Esophagus mucosa (tissue), 1 donor: ENCODE measurements at places on chromosomes 2 and 18. TPM values are rescaled to one million over a fixed set of nuclear protein-coding genes. Genes with fewer than 3 reads are reported as not detected.

ALPP gene
- not detected for total RNA-seq

PARD3B gene
- 4.3 TPM for total RNA-seq

UGT1A5 gene
- total RNA-seq = 0.68 TPM

NIFK gene
- total RNA-seq = 54.8 TPM

OTOS gene
- not detected for total RNA-seq

TCF23 gene
- total RNA-seq = not detected

RALB gene
- total RNA-seq = 81.2 TPM

GPR35 gene
- total RNA-seq = 0.24 TPM

CCDC68 gene
- 1.5 TPM for total RNA-seq

SRD5A2 gene
- not detected for total RNA-seq

NDUFV2 gene
- 156 TPM for total RNA-seq

BMP10 gene
- total RNA-seq = not detected

SLC25A12 gene
- total RNA-seq = 12.2 TPM

GRCh38 chr2:233426619-233427342, 72.5 kb downstream of the DGKD start:
- ATAC-seq = peak; percentile 58

DNA sequence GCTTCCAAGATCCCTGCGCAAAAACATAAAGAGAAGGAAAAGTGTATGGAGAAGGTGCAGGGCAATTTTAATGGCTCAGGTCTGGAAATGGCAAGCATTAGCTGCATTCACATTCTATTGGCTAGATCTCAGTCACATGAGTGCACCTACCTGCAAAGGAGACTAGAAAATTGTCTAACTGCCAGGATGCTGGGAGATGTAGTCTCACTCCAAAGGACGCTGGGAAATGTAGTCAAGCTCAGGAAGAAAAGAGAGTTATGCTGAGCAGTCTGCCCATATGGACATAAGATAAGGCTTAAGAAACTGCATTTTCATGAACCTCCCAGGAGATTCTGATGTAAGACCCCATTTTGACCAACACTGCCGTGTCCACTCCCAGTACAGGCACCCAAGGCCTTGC, 9.5 kb upstream of the KLHL29 start:
- ATAC-seq = peak; percentile 68

- ATAC-seq = no peak
Observed at GRCh38 chr2:29050591-29050990, 23.7 kb downstream of the PCARE start.

- ATAC-seq = peak; percentile 97
Observed at GRCh38 chr2:161030260-161031063, 129.8 kb upstream of the TANK start.

- ATAC-seq = no peak
Observed at GRCh38 chr2:231640241-231640640, 47.6 kb downstream of the TEX44 start.

DNA sequence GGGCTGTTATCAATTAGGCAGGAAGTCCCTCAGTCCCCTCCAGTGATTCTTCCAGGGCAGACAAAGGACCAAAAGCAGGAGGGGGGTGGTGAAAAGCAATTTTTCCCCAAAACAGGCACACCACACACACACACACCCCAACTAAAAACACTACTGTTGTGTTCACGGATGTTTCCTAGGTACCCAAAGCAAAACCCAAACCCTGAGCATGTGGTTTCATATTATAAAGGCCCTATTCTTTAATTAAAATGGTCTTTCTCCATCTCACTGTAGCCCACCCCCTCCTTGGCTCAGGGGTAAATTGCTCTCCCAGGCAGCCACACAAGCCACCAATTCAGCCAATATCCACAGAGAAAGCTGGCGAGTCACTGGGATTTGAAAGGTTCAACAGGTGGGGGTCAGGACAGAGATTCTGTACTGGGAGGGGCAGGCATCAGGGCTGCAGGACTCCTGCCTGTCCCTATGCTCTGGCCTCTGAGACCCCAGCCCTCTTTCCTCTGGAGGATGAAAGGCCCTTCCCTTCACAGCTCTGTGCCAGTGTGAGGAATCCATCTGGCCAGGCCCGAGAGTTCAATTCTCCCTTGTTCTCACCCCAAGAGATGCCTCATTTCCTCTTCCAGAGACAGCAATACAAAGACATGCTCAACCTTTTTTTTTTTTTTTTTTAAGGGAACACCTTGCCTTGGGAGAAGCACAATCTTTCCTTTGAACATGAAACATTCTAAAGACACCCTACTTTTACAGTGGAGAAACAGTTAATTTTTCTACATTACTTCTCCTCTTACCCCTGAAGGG, 43.6 kb downstream of the SPRED2 start:
- no peak for ATAC-seq

- ATAC-seq = peak; percentile 23
Observed at GRCh38 chr2:207135340-207135739, 30.4 kb downstream of the KLF7 start.

GRCh38 chr2:116411211-116411610, 1403.3 kb upstream of the DDX18 start:
- ATAC-seq = no peak

DNA sequence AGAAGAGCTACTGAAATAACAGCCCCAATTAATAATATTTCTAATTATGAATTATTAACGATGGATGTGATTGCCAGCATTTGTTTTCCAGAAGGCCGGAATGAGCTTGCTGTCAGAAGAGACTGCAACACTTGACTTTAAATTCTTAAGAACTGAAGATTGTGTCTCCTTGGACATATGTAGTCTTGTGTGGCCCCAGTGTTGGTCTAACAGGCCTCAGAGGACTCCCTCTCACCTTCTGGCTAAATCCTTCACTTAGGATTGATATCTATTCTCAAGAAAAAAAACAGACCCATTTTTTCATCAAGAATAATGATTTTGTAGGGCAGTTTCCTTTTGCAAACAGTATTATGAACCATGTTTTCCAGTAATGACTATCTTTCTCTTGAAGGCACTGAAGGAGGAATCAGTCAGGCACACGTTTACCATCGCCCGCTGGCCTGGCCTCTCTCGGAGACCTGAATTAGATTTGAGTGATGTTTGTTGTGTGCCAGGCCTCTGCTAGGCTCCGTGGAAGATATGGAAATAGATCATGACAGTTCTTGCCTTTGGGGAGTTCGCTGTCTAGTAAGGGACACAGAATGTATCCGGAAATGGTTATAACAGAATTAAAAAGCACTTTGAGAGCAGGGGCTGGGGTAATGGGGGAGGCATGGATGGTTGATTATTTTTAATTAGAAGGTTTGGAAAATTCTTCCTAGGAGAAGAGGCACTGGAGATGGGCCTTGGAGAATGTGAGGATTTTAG, 258.0 kb downstream of the MYCN start:
- no peak for ATAC-seq

DNA sequence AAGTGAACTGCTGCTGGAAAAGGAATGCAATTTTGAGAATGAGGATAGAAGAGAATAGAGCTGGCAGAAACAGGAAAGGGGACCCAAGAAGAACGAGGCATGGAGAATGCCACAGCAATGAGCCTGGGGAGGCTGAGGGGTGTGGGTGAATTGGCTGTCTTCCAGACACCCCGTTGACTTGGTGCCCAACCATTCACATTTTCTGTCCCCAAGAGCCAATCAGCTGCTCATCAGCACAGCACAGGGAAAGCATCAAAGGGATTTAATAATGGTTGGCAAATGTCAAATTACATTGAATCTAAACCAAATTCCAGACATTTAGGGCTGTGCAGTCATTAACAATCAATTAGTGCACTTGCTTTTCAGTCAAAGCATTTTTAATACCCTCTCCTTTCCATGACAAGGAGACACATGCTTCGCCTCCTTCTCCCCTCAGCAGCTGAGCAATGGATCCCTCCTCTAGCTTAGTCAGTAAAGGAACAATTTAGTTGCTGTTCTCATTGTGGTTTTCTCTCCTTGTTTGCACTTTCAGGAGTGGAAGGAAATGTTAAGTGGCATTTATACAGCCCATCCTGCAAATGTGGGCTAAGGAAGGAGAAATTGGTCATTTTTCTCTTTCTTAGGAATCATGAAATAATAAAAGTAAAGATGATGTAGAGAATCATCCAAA, 98.8 kb downstream of the KLF7 start:
- no peak for ATAC-seq

DNA sequence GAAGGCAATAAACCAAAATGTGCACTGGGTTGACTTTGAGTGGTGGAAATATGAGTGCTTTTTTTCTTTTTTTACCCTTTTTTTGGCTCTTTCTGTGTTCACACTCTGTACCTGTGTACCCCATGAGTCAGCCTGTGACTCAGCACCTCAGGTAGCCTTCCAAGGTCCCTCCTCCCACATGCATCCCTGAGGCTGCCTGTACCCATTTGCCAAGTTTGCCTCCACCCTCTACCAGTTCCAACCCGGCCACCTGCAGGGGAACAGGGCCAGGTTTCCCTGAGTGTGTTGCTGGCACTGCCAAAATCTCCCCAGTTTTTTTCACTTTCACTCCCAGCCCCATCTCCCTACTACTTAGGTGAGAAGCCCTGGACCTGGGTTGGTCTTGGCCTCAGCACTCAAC, 14.0 kb downstream of the CXCR1 start:
- ATAC-seq = peak; percentile 99

DNA sequence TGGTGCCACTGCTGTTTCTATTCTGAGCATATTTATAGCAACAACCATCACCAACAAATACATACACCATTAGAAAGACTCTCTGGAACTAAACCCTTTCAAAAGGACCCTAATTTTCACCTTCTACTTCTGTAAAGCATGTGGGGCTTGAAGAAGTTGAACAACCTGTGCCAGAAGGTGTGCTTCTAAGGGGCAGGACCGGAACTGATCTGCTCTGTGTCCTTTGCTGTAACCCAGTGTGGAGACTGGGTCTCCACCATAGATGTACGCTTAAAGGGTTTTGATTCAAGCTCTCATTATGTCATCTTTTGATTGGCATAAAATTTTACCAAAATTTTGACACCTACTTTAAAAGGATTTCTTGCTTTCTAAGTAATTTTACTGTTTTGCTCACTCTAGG, 40.3 kb downstream of the WDR43 start:
- ATAC-seq = no peak

DNA sequence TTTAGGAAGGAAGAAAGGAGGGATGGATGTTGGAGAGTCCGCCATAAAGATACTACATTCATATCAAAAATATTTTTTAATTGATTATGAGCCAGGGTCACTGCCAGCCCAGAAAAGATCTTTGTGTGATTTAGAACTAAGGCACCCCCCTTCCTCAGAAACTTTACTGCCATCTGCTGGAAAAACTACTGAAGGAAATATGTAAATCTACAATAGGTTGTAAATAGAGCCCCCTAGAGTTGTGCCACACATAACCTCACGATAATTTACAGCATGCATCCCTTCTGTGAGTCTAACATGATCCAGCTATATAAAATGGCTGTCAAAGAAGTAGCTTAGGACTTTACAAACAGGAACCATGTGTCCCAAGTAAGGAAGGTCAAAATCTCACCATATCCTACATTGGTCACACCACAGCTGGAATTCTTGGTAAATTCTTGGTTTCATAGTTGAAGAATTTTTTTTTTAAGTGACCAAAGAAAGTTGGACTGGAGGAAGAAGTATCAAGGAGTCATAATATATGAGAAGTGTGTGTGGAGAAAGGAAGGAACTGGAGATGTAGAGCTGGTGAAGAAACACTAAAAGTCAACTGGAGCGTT, 152.5 kb downstream of the CYP26B1 start:
- no peak for ATAC-seq

GRCh38 chr2:121075006-121075551, 209.9 kb downstream of the TFCP2L1 start:
- ATAC-seq = peak; percentile 78

GRCh38 chr18:43312891-43313290, 35.6 kb upstream of the SYT4 start:
- no peak for ATAC-seq

DNA sequence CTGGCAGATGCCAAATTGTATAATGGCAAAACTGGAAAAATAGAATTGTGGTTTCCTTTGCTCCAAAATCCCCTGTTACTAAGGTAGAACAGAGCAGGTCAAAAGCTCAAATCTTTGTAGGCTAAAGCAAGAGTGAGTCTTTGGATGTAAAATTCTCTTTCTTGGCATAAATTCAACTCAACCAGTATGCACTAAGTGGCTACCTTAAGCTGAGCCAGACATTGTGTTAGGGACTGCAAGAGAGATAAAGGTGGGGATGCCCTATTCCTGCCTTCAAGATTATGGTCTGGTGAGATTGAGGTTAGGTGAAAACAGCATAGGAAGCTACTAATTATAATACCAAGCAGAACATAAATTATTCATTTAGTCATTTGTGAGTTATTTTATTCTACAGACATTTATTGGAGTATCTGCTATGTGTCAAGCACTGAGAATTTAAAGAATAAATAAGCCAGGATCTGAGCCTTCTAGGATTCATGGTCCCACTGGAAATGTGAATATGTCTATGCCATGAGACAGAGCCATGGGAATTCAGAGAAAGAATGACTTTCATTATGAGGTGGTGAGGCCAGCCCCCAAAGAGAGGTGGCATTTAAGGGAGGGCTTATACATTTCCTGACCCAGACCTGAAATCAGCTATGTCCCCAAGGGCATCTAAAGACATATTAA, 198.0 kb upstream of the NCKAP5 start:
- no peak for ATAC-seq

DNA sequence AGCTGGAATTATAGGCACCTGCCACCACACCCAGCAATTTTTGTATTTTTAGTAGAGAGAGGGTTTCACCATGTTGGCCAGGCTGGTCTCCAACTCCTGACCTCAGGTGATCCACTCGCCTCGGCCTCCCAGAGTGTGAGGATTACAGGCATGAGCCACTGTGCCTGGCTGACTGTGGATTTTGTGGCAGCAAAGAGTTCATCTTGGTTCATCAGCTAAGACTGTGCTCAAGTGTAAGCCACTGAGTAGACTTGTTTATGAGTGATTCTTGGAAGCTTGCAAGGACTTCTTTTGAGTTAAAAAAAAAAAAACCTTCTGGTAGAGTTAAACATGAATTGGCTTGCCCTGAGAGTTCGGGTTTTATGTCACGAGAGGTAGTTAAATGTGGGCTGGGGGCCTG, 34.7 kb downstream of the CD8B start:
- ATAC-seq = no peak

DNA sequence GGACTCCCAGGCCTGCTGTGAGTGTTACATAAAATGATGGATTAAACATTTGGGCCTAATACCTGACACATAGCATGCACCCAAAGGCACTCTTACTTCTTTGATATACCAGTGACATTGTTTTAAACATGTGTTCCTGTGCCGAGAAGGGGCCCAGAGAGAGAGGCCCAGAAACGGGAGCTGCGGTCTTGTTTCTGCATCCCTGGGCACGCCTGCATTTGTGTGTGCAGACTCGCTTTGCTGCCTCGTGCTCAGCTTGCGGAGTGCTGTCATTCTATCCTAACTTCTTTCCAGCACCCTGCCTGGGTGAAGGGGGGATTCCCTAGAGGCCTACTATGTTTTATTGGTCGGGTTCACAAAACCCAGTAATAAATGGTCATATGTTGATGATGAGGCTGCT, 666.2 kb upstream of the HS6ST1 start:
- no peak for ATAC-seq

- ATAC-seq = no peak
Observed at GRCh38 chr2:197268786-197269584, 41.6 kb downstream of the ANKRD44 start.

- ATAC-seq = no peak
Observed at GRCh38 chr2:149438330-149438960, 108.1 kb downstream of the LYPD6 start.
